Kidney (tissue), 22 donors: ENCODE measurements at places on chromosomes 2 and 18. TPM values are rescaled to one million over a fixed set of nuclear protein-coding genes. Genes with fewer than 3 reads are reported as not detected.

- DNase-seq, result no peak
Measured at GRCh38 chr2:45710468-45710867, 59.0 kb downstream of the PRKCE start.

DNA sequence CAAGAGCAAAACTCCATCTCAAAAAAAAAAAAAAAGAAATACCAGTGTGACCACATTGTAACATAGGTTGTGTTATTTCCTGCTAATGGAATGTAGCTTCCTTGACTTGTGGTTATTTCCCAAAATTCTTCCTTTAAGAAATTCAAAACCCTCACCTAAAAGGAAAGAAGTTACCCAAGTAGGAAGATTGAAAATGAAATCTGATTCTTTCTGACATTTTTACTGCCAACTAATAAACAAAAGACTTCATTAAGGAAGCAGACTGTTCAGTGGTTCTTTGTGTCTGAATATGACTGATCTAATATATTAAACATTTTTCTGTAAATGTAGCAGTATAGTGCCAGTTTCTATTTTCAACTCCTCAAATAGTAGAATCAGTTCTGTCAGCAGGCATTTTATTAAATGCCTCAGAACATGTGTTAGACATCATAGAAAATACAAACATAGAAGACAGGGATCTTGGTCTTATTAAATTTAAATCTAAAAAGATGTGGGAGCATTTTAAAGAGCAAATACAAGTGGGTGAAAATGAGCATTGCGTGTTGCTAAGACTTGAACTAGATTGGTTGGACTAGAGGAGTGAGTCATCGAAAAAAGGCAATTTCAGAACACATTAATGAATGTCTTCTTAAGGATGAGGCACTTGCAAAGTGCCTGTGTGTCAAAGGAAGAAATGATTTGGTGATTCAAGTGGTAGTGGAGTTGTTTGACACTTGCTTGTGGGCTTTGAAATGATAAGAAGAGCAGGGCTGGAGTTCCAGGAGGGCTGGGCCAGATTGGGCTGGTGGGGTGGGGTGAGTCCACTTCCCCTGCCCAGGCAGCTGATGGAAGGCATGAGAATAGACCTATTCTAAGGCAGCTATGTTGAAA, 53.4 kb downstream of the PKP4 start:
- DNase-seq, result no peak

DNA sequence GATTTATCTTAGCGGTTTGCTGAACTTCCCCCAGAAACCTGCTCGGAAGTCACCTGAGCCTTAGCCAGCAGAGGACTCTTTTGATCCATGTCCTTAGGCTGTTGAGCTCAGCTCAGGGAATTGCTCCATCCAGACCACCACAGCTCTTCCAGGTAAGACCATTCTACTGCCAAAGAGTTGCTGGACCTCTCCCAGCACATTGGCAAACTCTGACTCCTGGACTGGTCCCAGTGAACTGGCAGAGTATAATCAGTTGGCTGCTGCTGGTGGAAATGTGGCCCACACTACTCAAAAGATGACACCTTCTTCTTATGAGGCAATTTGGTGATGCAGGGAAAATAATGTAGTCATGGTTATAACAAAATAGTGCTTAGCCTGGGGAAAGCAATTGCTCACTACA, 308.8 kb upstream of the FIGN start:
- DNase-seq, result no peak

The SPC25 gene
- not detected for polyA plus RNA-seq

GRCh38 chr2:18379870-18380269, 180.6 kb downstream of the RDH14 start:
- no peak for DNase-seq

- DNase-seq, result no peak
Measured at GRCh38 chr18:49072524-49072934, 121.8 kb upstream of the SMAD7 start.

DNA sequence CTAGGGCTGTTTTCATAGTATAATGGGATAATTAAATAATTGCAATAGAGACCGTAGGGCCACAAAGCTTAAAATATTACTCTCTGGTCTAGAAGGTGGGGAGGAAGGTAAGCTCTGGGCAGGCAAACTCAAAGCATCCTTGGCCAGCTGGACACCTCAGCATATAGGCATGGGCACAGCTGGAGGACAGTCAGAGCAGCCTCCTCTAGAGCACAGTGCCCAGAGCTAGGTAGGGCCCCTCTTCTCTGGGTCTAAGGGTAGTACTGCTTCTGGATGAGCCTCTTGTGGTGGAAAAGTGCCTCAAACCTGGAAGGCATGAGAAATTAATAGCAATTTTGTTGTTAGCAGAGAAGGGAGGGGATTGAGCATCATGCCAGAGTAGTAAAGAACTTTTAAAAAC, 291.3 kb upstream of the FBXO11 start:
- DNase-seq, result no peak

GRCh38 chr2:169175112-169175511, 105.7 kb downstream of the DHRS9 start:
- no peak for DNase-seq

The RGPD8 gene
- polyA plus RNA-seq, result 0.77 TPM

DNA sequence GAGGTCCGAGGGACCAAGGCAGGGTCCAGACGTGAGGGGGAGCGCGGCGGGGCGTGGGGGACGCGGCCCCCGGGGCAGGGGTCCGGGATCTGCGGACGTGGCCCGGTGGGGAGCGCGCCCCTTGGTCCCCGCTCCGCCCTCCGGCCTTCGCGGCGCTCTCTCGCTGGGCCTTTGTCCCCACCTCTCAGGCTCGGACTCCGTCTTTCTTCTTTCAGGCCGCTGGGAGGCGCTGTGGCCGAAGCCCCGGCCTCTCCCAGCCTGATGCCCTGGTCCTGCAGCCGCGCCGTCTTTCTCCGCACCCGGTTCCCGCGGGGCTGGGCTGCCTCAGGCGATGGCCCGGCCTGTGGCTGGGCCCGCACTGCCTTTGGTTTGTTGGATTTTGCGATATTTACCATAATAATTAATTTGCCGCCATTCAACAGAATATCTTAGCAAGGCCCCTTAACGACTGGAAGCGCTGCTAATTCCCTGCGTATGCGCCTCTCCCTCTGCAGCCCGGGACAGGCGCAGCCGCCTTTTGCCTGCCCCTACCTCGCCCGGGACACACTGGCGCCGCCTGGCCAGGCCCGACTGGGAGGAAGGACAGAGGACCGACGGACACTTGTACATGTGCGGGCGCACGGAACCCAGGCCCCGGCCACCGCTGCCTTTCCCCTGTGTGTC, 10.8 kb downstream of the SIX3 start:
- peak; percentile 84 for DNase-seq

- DNase-seq, result peak; percentile 87
Measured at GRCh38 chr2:113324684-113325160, 46.0 kb upstream of the PAX8 start.

The EDAR gene
- polyA plus RNA-seq, result 0.17 TPM

- DNase-seq, result peak; percentile 14
Measured at GRCh38 chr2:3131636-3132326, 245.8 kb downstream of the EIPR1 start.

The KATNAL2 gene
- polyA plus RNA-seq, result 13.4 TPM

The RFX8 gene
- polyA plus RNA-seq, result not detected
